Activated CD4-positive, alpha-beta memory T cell treated with anti-CD3 and anti-CD28 coated beads, Interleukin-2, amount 10 ng/mL, durations not matched to agents 7 days and 5 days (primary cell): ENCODE measurements at places on chromosomes 12 and 14.

DNA sequence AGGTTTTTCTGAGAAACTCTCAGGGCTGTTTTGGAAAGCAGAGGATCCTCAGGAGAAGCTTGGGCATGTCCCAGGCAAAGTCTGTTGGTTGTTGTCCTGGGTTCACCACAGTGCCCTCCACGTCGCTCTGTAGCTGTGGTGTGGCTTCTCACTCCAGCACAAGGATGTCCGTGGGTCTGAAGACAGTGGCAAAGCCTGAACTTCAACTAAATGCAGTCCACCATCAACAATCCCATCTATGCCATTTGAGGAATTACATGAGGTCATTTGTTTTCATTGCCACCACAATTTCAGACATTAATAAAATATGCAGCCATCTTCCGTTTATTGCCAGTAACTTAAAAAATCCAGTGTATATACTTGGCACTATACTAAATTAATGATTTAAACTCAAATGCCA lies 272.1 kb downstream of the LRIG3 start:
- no peak for DNase-seq

GRCh38 chr12:104929977-104930376 lies 28.1 kb downstream of the SLC41A2 start:
- DNase-seq: no peak

DNA sequence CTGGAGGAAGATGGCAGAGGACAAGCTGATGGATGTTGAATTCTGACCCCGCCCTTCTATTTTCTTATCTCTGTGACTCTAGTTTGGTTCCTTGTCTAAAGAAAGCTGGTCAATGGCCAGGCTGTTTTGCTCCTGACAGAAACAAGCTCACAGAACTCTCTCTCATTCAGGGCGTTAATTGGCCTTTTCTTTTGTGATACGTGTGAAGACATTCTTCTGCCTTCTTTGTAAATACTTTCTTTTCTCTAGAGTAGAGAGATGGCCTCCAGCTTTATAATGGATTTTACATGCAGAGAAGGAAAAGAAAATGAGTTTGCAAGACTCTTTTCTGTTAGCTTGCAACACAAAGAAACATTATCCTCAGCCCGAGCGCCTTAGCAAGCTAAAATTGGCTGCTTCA lies 492.2 kb upstream of the CCDC196 start:
- no peak for DNase-seq

- DNase-seq: peak; percentile 89
Observed at GRCh38 chr14:50062438-50063085, 53.8 kb downstream of the VCPKMT start.

DNA sequence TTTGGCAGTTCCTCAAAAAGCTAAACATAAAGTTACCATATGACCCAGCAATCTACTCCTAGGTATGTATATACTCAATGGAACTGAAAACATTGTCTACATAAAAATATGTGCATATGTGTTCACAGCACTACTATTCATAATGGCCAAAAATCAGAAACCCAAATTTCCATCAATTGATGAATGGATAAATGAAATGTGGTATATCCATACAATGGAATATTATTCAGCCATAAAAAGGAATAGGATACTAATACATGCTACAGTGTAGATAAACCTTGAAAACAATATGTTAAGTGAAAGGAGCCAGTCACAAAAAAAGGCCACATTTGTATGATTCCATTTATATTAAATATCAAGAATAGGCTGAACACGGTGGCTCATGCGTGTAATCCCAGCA lies 3.4 kb downstream of the ACYP1 start:
- DNase-seq: no peak

GRCh38 chr12:88400302-88400701 lies 180.0 kb downstream of the KITLG start:
- no peak for DNase-seq

DNA sequence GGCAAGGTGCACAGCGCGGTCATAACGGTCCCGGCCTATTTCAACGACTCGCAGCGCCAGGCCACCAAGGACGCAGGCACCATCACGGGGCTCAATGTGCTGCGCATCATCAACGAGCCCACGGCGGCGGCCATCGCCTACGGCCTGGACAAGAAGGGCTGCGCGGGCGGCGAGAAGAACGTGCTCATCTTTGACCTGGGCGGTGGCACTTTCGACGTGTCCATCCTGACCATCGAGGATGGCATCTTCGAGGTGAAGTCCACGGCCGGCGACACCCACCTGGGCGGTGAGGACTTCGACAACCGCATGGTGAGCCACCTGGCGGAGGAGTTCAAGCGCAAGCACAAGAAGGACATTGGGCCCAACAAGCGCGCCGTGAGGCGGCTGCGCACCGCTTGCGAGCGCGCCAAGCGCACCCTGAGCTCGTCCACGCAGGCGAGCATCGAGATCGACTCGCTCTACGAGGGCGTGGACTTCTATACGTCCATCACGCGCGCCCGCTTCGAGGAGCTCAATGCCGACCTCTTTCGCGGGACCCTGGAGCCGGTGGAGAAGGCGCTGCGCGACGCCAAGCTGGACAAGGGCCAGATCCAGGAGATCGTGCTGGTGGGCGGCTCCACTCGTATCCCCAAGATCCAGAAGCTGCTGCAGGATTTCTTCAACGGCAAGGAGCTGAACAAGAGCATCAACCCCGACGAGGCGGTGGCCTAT lies 875 bp downstream of the HSPA2 start:
- DNase-seq: peak; percentile 22

- DNase-seq: no peak
Observed at GRCh38 chr12:4858386-4858785, 51.3 kb upstream of the KCNA1 start.
